SJCRH30 (cell line): ENCODE measurements at places on chromosomes 12 and 14. TPM values are rescaled to one million over a fixed set of nuclear protein-coding genes. Genes with fewer than 3 reads are reported as not detected.
A peak's percentile ranks its signal among the peaks of the same experiment; 100 is the strongest.

- H3K4me1 ChIP-seq, result no peaks in the 10 kb centered on the region
- no peak overlapping the region for H3K4me3 ChIP-seq
Measured at GRCh38 chr12:108270035-108270848, 68.9 kb downstream of the CMKLR1 start.

DNA sequence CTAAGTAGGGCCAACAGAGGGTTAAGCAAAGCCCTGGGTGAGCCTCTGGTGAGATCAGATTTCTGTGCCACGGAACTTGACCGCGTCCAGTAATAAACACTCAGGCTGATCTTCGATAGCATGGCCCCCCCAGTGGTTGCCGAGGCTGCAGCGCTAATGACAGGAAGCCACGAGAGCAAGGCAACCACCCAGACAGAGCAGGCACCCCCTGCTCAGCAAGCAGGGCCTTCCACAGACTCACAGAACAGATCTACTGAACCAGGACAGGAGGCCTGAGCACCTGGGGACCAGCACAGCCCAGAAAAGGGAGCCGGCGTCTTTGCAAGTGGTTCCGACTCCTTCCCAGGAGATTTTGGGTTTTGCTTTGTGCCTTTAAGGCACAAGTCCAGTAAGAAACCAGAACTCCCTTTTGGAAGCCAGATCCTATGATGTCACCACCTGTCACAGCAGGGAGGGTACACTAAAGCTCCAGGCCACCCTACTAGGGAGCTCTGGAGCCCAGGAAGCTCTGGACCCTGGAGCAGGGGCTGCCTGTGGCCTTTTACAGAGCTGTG lies 42.3 kb downstream of the BCL11B start:
- peak; percentile 72 for DNase-seq
- H3K27ac ChIP-seq, result no peak overlapping the region
- H3K4me1 ChIP-seq, result no peaks in the 10 kb centered on the region
- no peaks in the 10 kb centered on the region for H3K36me3 ChIP-seq

DNA sequence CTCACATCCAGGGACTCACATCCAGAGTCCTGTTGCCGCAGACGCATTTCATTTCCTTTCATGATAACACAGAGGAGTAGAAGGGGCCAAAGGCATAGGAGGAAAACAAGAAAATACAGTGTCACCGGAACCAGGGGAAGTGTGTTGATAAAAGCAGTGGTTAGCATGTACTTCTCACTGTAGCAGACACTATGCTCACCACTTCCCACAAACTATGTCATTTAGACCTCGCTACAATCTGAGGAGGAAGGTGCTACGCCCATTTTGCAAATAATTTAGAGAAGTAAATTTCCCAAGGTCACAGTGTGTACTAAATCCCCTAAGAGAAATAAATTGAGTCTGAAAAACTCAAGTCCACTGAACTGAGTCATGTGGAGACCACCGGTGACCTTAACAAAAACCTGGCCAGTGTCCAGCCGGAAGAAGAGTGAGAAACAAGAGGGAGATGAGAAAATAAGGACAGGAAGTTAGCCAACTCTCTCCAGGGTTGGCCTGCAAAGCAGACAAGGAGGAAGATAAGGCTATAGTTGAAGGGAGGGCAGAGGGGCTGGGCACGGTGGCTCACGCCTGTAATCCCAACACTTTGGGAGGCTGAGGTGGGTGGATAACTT lies 25.8 kb upstream of the TMCC3 start:
- no peak for DNase-seq
- H3K4me1 ChIP-seq, result peaks cover 4% of the 10 kb centered on the region
- no peak overlapping the region for H3K4me3 ChIP-seq
- no peaks in the 10 kb centered on the region for H3K27me3 ChIP-seq
- H3K27ac ChIP-seq, result no peak overlapping the region

- H3K4me1 ChIP-seq, result peaks cover 6% of the 10 kb centered on the region; the same call in 1 of the 2 replicates
- no peak overlapping the region for H3K27ac ChIP-seq
- peak; percentile 87 for DNase-seq
- no peak overlapping the region for H3K4me3 ChIP-seq
- H3K36me3 ChIP-seq, result no peaks in the 10 kb centered on the region; the same call in 1 of the 2 replicates
Measured at GRCh38 chr14:70027785-70028428, 148.7 kb downstream of the SMOC1 start.

DNA sequence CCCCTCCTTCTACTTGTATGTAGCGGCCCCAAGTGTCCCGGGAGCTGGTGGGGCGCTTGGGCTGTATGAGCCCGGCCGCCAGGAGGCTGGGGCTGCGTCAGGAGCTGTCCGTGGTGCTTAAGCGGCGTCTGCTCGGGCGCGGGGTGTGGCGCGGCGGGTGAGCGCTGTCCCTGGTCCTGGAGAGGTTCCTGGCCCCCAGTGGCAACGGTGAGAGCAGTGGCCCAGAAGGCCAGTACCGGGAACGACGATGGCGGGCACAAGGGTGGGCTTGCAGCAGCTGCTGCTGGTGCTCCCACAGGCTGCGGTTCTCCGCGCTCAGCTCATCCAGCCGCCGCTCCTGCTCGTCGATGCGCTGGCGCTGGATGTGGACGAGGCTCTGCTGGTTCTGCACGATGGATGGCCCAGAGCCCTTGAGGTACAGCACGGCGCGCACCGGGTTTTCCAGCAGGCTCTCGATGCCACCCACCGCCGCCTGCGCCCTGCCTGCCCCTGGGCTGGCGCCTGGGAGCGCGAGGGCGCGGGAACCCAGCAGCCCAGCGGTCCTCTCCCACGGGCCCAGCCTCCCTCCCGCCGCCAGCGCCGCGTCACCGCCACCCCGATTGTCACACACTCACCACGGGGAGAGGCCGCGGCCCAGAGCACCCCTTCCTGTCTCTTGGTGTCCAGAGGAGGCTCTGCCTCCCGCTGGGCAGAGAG lies 41.9 kb upstream of the FKBP4 start:
- no peaks in the 10 kb centered on the region for H3K27me3 ChIP-seq
- H3K27ac ChIP-seq, result no peak overlapping the region
- no peaks in the 10 kb centered on the region for H3K4me1 ChIP-seq
- H3K4me3 ChIP-seq, result no peak overlapping the region

DNA sequence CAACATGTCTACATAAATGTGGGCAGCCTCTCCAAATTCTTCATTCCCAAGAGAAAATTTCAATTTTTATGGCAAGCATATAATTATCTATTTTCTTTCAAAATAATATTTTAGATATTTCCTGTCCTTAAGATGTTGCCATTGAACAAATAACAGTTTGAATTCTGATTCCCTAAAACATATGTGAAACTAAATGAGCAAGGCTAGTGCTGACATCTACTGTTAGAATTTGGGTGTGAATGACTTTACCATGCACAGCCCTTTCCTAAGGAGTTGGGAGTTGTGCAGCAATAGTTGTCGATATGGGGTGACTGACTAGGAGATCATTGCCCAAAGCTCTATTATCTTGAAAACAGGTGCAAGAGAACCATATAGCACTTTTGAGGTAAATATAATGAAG lies 108.2 kb upstream of the SLC38A4 start:
- no peaks in the 10 kb centered on the region for H3K27me3 ChIP-seq
- peak; percentile 74 for DNase-seq
- peaks cover 18% of the 10 kb centered on the region for H3K4me1 ChIP-seq
- no peaks in the 10 kb centered on the region for H3K36me3 ChIP-seq

The CLEC2A gene
- total RNA-seq, result not detected in 2 replicates

The ARHGEF40 gene
- 28.3 and 29.3 TPM in 2 replicates for total RNA-seq

The GPD1 gene
- total RNA-seq, result 0.23 and 0.24 TPM in 2 replicates

The BRI3BP gene
- total RNA-seq, result 20.7 and 21.9 TPM in 2 replicates
